ENCODE measurements at places on chromosomes 7 and 10.

- DNase-seq, result no peak
Observed at GRCh38 chr10:118908557-118909256, 120.8 kb upstream of the NANOS1 start.

- DNase-seq, result no peak
Observed at GRCh38 chr7:75534727-75535307, 42.7 kb downstream of the SPDYE5 start.

GRCh38 chr10:133399123-133399601 lies 5.2 kb downstream of the MTG1 start:
- no peak for DNase-seq

GRCh38 chr7:26696978-26697377 lies 167.4 kb downstream of the SKAP2 start:
- no peak for DNase-seq

- DNase-seq, result no peak
Observed at GRCh38 chr7:88111140-88111743, 108.6 kb downstream of the SRI start.

DNA sequence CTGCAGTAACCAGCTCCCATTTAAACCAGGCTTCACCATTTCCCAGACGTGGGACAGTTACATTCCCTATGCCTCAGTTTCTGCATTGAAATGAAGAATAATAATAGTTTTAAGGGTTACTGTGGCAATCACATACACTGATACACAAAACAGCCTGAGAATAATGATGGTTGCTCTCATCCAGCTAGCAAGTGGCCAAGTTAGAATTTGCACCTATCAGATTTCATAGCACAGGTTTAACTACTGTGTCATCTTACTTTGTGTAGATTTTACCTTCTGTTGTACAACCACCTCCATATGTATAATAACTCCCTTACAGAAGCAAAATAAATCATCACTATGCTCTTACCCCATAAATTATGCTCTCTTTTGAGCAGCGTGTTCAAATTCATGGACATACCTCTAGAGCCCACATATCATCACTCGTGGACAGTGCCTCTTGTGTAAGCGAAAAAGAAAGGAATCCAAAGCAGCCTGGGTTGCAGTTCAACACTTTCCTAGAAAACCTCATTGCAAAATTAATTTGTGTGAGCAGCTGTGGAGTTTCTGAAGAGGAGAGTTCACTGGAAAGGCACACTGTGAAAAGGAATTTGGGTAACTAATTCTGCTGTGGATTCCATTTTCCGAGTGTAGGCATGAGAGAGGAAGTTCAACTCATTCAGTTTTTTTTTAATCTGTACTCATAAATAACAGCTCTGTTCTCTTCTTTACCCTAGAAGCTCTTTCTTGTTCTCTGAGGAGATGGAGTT lies 492.5 kb downstream of the ARL4A start:
- no peak for DNase-seq

DNA sequence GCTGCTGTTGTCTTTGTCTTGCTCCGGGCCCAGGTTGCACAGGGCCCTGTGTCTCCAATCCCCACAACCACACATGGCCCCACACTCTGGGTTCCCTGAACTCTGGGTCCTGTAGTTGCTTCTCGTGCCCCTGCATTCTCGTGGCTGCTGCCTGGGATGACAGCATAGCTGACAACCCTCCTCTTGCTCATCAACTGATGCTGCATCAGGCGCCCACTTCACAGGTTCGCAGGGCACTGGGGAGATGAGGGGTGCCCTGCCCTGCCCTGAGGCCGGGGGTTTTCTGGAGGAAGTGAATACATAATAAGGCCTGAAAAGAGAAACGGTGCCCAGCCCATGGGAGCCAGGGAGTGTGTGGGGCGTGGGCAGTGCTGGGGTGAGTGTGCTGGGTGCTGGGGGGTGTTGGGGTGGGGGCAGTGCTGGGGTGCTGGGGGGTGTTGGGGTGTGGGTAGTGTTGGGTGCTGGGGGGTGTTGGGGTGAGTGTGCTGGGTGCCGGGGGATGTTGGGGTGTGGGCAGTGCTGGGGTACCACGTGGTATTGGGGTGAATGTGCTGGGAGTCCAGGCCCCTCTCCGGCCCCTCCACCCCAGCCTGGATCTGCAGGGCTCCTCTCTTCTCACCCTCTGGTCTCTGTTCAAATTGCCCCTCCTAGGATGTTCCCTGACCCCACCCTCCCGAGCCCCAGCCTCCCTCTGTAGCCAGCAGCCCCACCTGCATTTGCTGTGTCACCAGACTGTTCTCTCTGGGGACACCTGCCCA lies 2.0 kb upstream of the MTG1 start:
- DNase-seq, result no peak

- no peak for DNase-seq
Observed at GRCh38 chr7:112006071-112006470, 200.1 kb downstream of the DOCK4 start.

- no peak for DNase-seq
Observed at GRCh38 chr10:2772816-2773631, 294.3 kb upstream of the PFKP start.

GRCh38 chr7:139720705-139721231 lies 57.0 kb downstream of the HIPK2 start:
- DNase-seq, result no peak

- DNase-seq, result no peak
Observed at GRCh38 chr10:118259288-118259906, 82.7 kb downstream of the FAM204A start.

DNA sequence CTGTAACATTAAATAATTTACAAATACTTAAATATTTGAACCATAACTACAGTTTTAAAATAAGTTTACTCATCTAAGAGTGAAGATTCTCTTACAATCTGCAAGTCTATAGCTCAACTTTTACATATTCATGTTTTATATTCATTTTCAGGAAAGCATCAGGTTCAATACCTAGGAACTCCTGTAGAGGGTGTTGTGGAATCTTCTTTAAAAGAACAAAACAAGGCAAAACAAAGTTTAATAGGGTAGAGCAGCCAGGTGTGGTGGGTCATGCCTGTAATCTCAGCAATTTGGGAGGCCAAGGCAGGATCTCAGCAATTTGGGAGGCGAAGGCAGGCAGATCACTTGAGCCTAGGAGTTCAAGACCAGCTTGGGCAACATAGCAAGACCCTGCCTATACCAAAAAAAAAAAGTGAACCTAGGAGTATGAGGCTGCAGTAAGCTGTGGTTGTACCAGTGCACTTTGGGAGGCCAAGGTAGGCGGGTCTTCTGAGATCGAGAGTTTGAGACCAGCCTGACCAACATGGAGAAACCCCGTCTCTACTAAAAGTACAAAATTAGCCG lies 45.1 kb downstream of the ST8SIA6 start:
- no peak for DNase-seq

DNA sequence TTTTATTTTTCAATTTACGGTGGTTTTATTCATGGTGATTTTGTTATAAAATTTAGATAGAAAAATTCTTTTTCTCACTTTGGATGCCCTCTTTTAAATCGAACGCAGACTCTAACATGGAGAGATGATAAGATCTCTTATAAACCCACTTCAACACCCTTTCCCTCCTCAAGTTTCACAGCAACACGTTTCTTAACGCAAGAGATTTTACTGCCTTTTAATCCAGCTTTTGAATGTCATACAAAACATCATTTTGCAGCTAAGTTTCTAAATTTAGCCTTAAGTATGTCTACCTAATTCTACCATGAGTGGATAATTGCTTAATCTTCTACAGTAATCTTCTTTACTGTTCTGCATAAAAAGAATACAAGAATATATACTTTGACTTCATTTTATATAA lies 70.0 kb downstream of the SEMA3C start:
- DNase-seq, result no peak

DNA sequence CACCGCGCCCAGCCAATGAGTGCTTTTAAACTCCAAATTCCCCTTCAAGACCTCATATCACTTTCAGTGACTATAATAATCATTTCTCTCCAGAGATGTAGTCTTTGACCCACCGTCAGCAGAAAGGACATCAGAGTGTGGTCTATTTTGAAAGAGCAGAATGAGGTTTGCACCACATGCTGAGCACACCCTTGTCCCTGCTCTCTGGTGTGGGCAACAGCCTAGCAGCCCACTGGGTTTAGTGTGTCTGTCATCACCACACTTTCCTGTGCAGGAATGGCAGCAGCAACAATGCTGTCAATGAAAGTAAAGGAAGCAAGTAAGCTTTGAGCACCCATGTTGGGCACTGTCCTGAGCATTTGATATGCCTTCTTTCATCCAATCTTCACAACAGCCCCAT lies 122.4 kb downstream of the PLXNA4 start:
- DNase-seq, result no peak

GRCh38 chr7:94243066-94243711 lies 151.5 kb upstream of the COL1A2 start:
- no peak for DNase-seq

GRCh38 chr7:6276911-6277408 lies 4.5 kb upstream of the CYTH3 start:
- DNase-seq, result no peak

GRCh38 chr10:60820093-60820754 lies 41.9 kb downstream of the CDK1 start:
- DNase-seq, result no peak

- no peak for DNase-seq
Observed at GRCh38 chr7:35355911-35356310, 102.0 kb upstream of the TBX20 start.

- no peak for DNase-seq
Observed at GRCh38 chr10:59077855-59078254, 98.6 kb upstream of the PHYHIPL start.

- no peak for DNase-seq
Observed at GRCh38 chr7:158121441-158122045, 466.1 kb downstream of the PTPRN2 start.

- no peak for DNase-seq
Observed at GRCh38 chr7:5797716-5798115, 16.3 kb upstream of the RNF216 start.

- no peak for DNase-seq
Observed at GRCh38 chr10:71086439-71087080, 125.8 kb upstream of the UNC5B start.

All from activated CD8-positive, alpha-beta memory T cell treated with anti-CD3 and anti-CD28 coated beads for 1 hour (primary cell).